ENCODE measurements at places on chromosomes 13 and 19.

GRCh38 chr19:30406220-30407067 lies 34.3 kb downstream of the ZNF536 start:
- no peak for DNase-seq

GRCh38 chr19:7145494-7145893 lies 76.0 kb downstream of the ZNF557 start:
- no peak for DNase-seq

GRCh38 chr19:33248954-33249613 lies 23.4 kb upstream of the SLC7A10 start:
- no peak for DNase-seq

GRCh38 chr19:49818649-49819370 lies 721 bp downstream of the MED25 start:
- DNase-seq: no peak

DNA sequence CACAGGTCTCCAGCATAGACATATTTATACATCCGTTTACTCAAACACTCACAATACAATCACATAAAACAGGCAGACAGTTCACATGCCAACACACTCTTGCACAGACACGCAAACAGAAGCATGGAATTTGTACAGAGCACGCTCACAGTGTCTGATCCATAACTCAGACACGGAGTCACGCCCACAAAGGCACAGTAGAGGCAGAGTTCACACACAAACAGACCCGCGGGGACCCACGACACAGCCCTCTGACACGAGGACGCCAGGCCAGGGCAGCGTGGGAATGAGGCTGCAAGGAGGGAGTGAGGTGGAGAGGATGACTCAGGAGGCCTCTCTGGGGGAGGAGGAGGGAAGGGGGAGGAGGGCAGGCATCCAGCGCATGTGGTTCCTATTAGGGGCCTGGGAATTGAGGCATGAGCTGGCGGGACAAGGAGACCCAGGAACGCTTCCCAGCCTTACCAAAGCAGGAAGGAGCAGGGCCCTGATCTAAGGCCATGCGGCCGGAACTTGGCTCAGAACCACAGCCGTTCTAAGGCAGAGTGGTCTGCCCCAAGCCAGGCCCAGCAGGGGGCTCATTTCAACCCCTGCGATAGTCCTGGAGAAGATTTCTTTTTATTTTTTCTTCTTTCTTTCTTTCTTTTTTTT lies 9.1 kb upstream of the OLFM2 start:
- DNase-seq: no peak

DNA sequence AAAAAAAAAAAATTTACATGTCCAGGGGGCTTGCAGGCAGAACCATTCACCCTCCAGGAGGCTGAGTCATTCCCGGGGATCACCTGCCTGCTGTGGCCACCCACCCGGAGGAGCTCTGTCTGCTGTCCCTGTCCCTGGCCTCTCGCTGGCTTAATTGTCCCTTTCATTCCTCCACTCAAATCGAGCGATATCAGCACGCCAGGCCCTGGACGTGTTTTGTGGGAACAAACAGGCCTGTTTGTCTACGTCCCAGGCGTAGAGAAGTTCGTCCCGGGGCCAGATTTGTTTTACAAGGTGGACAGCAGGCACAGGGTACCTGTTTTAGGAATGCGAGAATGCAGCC lies 21.2 kb downstream of the SULT2B1 start:
- no peak for DNase-seq

DNA sequence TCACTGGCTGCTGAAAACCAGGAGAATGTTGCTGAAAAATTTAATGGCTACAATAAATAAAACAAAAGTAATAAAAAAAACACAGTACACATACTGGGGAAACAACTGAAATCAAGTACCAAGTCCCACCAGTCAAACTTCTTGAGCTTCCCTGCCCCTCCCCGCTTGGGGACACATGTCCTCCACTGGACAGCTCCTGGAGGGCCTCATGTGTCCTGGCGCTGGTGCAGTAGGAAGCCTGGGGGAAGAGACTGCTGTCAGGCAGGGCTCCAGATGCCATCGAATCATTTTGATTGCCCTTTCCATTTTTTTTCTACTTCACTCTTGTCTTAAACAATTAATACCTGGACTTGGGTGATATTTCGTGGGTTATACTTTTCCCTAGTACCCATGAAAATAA lies 26.6 kb upstream of the SLC35E1 start:
- DNase-seq: no peak

DNA sequence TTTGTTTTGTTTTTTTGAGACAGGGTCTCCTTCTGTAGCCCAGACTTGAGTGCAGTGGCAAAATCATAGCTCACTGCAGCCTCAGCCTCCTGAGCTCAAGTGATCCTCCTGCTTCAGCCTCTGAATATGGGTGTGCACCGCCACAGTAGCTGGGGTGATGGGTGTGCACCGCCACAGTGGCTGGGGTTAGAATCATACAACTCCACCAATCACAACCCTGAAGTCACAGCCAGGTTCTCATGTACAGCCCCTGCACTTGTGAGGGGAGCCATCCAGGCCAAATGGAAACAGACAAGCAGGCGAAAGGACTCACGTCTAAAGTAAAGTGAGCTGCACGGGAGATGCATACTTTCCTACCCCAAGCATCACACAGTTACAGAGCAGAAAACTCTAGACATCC lies 63.1 kb upstream of the RANBP3 start:
- DNase-seq: no peak

DNA sequence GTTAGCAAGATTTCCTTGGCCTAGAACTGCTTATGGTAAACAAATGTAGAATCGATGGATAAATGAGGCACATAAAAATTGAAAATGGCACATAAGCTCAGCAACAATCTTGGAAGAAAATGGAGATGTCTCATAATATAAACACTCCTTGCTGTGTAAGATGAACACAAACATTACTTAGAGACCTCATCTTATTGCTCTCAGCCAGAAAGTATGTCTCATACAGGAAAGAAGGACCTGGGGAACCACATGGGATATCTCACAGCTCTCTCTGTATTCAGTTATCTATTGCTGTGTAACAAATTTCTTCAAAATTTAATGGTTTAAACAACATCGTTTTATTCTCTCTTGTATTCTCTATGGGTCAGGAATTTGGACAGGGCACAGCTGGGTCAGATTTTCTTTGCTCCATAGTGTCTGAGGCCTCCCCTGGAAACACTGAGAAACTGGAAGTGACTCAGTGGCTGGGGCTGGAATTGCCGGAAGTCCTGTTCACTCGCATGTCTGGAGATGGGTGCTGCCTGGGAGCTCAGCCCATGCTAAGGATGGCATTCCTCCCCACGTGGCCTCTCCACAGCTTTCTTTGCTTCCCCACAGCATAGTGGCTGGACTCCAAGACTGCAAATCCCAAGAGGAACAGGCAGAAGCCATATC lies 105.1 kb downstream of the NUFIP1 start:
- DNase-seq: no peak

DNA sequence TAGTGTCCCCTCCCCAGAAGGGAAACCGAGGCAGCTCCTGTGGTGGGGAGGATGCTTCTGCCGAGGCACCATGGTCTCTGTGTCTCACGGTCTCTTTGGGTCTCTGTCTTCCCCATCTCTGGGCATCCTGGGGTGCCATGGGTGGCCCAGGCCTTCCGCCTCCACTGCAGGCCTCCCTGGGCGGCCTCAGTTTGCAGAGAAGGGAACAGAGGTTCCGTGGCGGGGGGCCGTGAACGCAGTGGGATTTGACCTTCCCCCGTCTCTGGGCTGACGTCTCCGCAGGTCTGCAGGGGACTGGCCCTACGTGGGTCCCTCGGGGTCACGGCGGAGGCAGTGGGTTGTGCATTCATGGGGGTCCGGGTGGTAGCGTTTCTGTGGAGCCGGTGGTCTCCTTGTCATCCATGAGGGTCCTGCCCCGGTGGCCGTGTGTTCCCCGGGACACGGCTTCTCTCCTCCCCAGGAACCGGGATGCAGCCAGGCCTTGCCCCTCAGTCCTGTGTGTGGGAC lies 4.6 kb downstream of the EFNA2 start:
- no peak for DNase-seq

GRCh38 chr19:38234615-38235014 lies 10.6 kb upstream of the DPF1 start:
- no peak for DNase-seq

- DNase-seq: no peak
Observed at GRCh38 chr19:56123266-56123891, 2.3 kb upstream of the ZNF787 start.

DNA sequence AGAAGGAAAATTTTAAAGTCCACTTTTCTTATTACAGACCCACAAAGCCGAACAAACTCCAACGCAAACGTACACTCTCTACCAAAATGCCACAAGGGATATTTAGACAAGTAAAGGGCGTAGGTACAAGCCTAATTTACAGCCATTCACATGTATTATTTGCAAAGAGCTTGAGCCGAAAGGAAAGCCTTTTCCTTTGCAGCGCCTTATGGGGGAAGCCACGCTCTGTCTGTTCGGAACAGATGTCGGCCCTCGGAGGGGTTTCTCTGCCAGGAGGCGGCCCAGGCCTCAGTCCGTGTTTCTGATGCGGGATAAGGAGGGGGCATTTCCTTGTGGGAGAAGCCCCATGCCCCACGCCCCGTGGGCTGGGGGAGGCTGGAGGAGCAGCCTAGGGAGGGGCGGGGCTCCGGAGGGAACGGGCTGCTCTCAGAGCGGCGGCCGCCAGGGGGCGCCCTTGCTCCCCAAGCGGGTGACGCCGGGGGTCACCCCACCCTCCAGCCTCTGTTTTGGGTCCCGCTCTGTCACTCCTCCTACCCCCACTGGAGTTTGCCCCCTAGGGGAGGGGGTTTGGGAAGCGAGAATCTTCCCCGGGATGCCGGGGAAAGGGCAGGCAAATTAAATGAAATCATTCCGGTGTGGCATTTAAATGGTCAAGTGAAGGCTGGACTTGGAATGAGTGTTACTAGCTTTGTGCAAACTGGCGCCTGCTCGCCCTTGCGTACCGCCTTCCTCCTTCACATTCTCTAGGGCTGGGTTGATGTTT lies 2.9 kb downstream of the HTR2A start:
- peak; percentile 62 for DNase-seq

GRCh38 chr19:15448778-15449619 lies 757 bp downstream of the WIZ start:
- DNase-seq: no peak

- no peak for DNase-seq
Observed at GRCh38 chr19:51807925-51808324, 13.0 kb downstream of the FPR3 start.

GRCh38 chr13:27928353-27928804 lies 8.6 kb downstream of the PDX1 start:
- no peak for DNase-seq

- no peak for DNase-seq
Observed at GRCh38 chr13:52882785-52883184, 34.3 kb upstream of the PCDH8 start.
